Activated CD8-positive, alpha-beta memory T cell treated with anti-CD3 and anti-CD28 coated beads for 48 hours (primary cell): ENCODE measurements at places on chromosomes 3 and 15.

DNA sequence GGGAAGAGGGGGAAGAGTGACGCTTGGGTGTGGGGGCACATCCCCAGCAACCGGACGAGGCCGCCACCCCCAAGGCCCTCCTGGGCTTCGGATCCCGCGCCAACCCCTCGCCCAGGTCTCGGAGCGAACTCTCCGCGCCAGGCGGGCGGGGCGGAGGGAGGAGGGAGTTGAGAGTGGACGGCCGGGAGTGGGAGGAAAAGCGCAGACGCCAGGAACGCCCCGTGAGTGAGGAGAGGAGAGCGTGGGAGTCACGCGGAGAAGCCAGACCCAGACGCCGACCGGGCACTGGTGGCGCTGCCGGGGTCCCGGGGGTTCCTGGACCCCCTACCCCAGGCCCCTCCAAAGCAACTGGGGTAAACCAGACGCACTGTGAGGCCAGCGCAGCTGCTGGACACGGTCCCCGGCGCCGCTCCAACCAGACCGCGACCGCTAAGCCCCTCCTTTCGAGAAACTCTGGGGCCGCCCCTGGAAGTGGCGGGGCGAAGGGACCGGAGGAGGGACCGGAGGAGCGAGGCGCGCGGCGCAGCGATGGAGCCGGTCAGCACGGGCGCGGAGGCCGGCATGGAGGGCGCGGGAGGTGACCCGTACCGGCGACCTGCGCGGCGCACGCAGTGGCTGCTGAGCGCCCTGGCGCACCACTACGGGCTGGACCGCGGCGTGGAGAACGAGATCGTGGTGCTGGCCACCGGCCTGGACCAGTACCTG lies at the start of gene EFCC1:
EFCC1 (plus strand) TSS at position 204 of the 705 bp plus-strand sequence; CDS start at position 529, 325 bp downstream.
- DNase-seq, result no peak

DNA sequence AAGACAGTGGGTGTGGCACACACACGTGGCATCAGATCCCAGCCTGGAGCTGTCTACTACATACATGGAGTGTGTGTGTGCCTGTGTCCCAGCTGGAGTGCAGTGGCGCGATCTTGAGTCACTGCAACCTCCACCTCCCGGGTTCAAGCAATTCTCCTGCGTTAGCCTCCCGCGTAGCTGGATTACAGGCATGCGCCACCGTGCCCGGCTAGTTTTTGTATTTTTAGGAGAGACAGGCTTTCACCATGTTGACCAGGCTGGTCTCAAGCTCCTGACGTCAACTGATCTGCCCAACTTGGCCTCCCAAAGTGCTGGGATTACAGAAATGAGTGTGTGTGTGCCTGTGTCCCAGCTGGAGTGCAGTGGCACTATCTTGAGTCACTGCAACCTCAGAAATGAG lies 108.8 kb downstream of the IL12A start:
- no peak for DNase-seq

DNA sequence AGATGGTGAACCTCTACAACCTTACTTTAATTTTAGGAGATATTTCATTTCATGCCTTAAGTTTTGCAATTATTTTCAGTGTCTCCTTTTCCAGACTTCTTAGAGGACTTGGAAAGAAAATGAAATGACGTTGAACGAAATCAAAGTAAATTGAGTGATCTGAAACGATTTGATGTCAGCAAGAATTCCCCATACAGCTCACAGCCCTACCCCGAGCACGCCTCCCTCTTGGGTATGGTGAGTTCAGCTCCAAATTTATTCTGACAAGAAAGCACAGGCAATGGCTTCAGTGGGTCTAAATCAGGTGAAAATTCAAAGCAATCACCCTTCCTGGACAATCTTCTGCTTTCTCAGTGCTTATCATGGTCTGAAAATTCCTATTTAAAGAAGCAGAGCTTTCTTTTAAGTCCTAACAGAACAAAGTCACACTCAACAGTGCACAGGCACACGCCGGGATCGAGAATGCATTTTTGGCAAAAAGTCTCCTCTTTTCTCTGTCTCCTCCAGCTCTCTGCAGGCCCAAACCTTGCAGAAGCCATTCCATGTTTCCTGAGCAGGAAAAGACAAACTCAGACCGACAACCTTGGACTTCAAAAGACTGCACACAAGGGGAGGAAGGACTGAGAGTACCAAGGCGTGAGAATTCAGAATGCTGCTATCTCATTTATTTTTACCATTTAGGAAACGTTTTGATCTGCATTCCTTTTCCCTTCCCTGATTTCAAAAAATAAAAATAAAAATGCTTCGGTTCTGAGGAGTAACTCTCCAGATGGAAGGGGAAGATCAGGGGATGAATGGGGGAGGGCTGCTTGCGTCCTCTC lies 72.0 kb downstream of the CCNL1 start:
- DNase-seq, result no peak

- no peak for DNase-seq
Observed at GRCh38 chr15:99252326-99252725, 1.0 kb downstream of the LRRC28 start.

GRCh38 chr3:46361408-46362283 lies 7.7 kb downstream of the CCR2 start:
- no peak for DNase-seq

DNA sequence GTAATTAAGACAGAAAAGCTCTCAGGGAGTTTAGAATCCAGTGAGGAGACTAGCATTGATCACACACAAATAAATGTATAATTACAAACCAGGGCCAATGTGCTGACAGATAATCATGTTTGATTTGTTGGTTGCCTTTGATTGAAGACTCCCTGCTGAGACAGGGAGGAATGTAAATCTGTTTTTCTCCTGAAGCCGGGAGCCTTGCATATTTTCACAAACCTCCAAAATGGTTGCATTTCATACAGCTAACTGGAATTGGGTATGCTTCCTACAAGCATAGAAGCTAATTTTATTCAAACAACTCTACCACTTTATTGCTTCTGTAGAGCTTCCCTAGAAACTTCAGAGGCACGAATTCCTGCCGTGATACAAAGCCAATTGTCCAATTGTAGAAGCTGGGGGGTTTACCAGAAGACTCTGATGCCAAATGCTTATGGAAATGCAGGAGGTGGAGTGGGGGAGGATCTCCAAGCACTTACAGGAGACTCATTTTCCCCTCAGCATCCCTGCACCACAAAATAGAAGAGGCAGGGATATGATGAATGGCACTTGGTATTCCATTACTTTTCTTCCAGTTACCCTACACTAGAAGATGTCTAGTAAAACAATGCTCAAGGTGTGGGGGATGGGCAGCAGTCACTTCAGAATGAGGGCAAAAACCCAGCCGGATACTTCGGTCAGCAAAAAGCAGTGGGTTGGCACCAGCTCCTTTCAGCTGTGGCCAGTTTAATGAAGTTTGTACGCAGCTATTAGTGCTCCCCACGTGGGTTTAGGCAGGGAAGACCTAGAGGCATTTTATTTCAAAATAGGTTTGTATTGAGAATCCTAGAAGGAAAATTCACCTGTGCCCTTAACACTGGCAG lies 11.4 kb upstream of the MEX3B start:
- no peak for DNase-seq

GRCh38 chr15:99076109-99076508 lies 28.8 kb upstream of the SYNM start:
- no peak for DNase-seq

DNA sequence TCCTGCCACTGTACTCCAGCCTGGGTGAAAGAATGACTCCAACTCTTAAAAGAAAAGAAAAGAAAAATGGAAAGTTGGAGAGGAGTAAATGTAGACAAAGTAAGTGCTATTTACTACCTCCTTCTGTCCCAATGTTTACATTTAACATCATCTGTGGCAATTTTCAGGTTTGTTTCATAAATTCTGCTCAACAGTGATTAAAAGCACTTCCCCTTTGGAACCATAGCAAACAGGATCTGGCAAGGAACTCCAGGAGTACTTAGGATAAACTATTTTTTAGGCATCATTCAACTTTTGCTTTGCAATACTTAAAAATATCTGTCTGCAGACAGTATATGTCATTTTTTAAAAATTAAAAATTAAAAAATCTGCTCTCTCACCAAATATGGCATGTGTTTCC lies 5.5 kb upstream of the CX3CR1 start:
- no peak for DNase-seq

GRCh38 chr15:25727116-25727515 lies 136.0 kb downstream of the ATP10A start:
- no peak for DNase-seq

DNA sequence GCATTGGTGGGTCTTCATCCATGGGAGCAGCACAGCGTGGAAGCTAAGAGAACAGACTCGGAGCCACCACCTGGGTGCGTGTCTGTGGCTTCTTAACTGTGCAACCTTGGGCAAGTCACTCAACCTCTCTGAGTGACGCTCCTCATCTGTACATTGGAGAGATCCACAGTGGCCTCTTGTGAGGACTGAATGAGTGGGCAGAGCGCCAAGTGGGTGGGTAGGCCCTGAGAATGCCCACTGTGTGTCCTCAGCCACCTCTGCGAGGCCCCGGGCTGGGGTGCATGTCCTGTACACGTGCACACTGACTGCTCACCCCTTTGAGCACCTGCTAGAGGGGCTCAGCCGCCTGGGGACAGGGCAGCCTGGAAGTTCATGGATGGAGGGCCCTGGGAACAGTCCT lies 99.6 kb upstream of the PRR23E start:
- no peak for DNase-seq

DNA sequence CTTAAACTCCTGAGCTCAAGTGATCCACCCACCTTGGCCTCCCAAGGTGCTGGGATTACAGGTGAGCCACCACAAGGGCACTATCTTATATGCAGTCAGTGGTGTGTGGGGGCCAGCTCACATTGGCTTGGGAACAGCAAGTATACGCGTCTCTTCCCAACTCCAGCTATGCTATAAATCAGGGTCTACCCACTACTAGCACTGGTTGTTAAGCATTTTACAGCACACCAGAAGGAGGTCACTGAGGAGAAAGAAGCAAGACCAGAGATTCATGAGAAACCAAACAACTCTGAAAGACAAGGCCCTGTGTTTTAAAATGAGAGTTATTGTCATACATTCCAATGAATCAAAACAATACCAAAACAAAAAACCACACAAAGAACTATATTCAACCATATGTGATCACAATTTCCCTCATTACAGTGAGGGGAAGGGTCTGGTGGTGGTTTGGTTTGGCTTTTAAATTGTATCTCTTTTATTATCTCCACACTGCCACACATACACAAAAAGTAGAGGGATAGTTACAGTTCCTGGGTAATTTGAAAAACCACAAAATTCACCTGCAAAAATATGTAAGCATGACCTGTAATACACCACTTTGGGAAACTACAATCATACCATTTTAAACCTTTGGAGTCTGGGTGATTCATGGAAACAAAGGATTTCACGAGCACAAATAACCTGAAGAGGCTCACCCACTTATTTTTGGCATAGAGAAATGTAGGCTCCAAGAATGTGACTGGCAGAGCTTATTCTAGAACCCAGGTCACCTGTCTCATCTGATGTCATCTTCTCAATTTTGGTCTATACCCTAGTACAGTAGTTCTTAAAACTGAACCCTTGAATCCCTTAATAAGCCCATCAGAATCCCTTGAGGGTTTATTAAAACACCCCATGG lies 5.2 kb downstream of the MAGI1 start:
- no peak for DNase-seq

- no peak for DNase-seq
Observed at GRCh38 chr15:67066959-67067853, 1.8 kb downstream of the SMAD3 start.

GRCh38 chr3:44870375-44871061 lies 3.9 kb upstream of the TGM4 start:
- DNase-seq, result no peak

GRCh38 chr15:51731549-51732267 lies 5.7 kb downstream of the LYSMD2 start:
- DNase-seq, result no peak
